Dermis blood vessel endothelial cell (primary cell): ENCODE measurements at places on chromosomes 7 and 10. TPM values are rescaled to one million over a fixed set of nuclear protein-coding genes. Genes with fewer than 3 reads are reported as not detected.

Gene NUTM2E
- not detected in 2 replicates for total RNA-seq

Gene ABCB4
- 0.14 and 0.34 TPM in 2 replicates for total RNA-seq

DNA sequence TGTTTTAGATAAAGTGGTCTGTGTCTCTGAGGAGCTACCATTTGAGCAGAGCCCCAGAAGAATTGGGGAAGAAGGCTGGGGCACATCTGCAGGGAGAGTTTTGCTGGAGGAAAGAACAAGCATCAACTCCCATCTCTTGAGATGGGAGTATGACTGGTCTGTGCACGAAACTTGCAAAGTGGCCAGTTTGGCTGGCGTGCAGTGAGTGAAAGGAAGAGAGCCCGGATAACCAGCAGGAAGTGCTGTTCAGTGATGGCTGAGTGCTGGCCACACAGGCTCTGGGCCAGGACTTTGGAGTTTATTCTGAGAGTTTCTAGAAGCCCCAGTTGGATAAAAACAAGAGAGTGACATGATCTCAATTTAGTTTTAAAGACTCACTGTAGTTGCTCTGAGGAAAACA, 34.4 kb upstream of the SVIL start:
- DNase-seq = peak; percentile 83

Gene VGF
- total RNA-seq = not detected in 2 replicates

- no peak for DNase-seq
Measured at GRCh38 chr7:43535810-43536585, 46.9 kb upstream of the STK17A start.

DNA sequence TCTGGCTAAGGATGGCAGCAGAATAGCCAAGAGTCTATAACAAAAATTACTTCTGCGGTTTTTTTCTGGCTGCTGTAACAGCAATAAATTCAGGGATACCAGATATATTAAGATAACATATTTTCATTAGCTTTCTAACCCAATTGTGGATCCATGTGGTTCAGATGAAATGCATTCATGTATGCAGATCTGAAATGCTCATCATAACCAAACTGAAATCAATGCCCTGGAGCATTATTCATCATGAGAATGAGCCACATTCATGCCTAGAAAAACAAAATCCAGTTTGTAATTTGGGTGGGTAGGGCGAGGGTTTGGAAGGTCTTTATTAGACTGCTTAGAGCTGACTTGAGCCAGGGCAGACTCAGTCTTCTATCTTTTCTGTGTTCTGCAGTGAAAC, 69.8 kb upstream of the SEMA3A start:
- DNase-seq = no peak

GRCh38 chr7:44184873-44185446, 4.3 kb downstream of the GCK start:
- no peak for DNase-seq

Gene OR2A7
- total RNA-seq = 0.05 TPM in 1 of 2 replicates, not detected in the other

DNA sequence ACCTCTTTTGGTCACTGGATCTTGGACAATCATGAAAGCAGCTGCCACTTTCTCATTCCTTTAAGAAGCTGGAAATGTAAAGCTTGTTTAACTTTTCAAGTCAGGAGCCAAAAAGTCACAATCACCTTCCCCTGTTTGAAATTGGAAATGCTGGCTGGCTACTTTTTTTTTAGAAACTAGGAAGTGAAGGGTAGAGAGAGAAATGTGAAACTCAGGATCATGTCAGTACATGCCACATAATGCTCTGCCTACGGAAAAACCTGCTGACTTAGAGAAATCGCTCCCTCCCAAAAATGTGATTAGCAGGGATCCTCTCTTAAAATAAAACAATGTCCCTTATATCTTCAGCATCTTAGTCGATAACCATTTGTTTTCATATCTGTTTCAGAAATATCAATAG, 188.4 kb upstream of the C7orf33 start:
- no peak for DNase-seq

GRCh38 chr10:75395932-75396630, 5.5 kb downstream of the ZNF503 start:
- DNase-seq = no peak

DNA sequence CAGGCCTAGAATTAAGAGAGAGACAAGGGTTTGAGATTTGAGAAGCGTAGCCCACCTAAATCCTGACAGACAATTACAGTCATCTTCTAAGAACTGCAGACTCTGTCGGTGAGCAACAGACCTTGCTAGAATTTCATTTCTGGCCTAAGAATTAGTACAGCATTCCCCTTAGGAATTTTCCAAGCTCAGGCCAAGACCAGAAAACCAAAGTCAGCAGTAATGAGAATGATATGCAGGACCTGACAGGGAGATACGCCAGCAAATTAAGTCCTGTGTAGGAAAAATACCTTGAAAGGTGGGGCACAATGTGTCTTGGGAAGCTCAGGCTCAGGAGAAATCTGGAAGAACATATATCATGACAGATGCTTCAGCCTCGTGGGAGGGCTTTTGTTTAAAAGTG, 52.7 kb upstream of the HERPUD2 start:
- DNase-seq = no peak

GRCh38 chr7:100247152-100247757, 27.5 kb downstream of the PVRIG start:
- DNase-seq = peak; percentile 25

Gene AKR1C4
- total RNA-seq = not detected in 2 replicates

Gene STAMBPL1
- total RNA-seq = 1.0 and 1.4 TPM in 2 replicates

GRCh38 chr7:21169667-21170580, 258.0 kb upstream of the SP4 start:
- no peak for DNase-seq

- no peak for DNase-seq
Measured at GRCh38 chr10:47456794-47457527, 27.0 kb downstream of the ANXA8 start.

- no peak for DNase-seq
Measured at GRCh38 chr7:24595671-24596418, 22.6 kb downstream of the PALS2 start.

Gene TRIM50
- total RNA-seq = under 0.01 TPM in 1 of 2 replicates, not detected in the other

GRCh38 chr7:24827027-24827426, 69.8 kb upstream of the GSDME start:
- DNase-seq = no peak
